Caco-2 (cell line): ENCODE measurements at places on chromosomes 4 and X. TPM values are rescaled to one million over a fixed set of nuclear protein-coding genes. Genes with fewer than 3 reads are reported as not detected.

DNA sequence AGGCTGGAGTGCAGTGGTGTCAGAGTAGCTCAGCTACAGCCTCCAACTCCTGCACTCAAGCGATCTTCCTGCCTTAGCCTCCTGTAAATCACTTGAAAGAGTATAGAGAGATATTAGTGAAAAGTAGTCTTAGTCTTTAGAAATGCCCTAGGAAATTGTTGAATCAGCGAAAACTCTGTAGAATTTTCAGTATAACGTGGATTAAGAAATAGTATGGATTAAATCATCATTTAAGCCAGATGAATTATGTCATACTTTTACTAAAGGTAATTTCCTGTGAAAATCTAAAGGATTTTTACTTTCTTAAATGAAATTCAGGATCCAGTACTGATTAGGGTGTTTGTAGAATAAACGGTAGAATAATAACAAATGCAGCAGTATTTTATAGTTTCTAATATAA lies 163.2 kb downstream of the KDM6A start:
- no peak overlapping the region for H3K27ac ChIP-seq
- no peaks in the 10 kb centered on the region for H3K4me1 ChIP-seq
- H3K4me3 ChIP-seq = no peak overlapping the region
- no peaks in the 10 kb centered on the region for H3K36me3 ChIP-seq

The MED14 gene
- total RNA-seq = 42.6 and 44.0 TPM in 2 replicates

DNA sequence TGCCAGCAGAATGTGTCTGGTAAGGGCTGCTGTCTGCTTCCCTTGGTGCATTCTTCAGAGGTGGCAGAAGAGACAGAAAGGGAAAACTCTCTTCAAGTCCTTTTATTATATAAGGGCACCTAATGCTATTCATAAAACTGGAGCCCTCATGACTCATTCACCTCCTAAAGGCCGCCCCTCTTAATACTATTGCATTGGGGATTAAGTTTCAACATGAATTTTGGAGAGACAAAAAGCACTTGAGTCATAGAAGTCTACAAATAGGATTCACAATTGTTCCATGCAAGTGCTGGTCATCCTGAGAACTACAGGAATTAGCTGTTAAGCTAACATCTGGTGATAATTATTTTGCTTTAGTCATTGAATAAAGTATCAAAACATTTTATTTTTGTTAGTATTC lies 349.5 kb downstream of the HS3ST1 start:
- DNase-seq = no peak
- H3K27ac ChIP-seq = no peak overlapping the region
- no peak overlapping the region for H3K4me3 ChIP-seq
- no peaks in the 10 kb centered on the region for H3K36me3 ChIP-seq
- no peaks in the 10 kb centered on the region for H3K4me1 ChIP-seq

The HADH gene
- 35.8 and 38.1 TPM in 2 replicates for total RNA-seq

DNA sequence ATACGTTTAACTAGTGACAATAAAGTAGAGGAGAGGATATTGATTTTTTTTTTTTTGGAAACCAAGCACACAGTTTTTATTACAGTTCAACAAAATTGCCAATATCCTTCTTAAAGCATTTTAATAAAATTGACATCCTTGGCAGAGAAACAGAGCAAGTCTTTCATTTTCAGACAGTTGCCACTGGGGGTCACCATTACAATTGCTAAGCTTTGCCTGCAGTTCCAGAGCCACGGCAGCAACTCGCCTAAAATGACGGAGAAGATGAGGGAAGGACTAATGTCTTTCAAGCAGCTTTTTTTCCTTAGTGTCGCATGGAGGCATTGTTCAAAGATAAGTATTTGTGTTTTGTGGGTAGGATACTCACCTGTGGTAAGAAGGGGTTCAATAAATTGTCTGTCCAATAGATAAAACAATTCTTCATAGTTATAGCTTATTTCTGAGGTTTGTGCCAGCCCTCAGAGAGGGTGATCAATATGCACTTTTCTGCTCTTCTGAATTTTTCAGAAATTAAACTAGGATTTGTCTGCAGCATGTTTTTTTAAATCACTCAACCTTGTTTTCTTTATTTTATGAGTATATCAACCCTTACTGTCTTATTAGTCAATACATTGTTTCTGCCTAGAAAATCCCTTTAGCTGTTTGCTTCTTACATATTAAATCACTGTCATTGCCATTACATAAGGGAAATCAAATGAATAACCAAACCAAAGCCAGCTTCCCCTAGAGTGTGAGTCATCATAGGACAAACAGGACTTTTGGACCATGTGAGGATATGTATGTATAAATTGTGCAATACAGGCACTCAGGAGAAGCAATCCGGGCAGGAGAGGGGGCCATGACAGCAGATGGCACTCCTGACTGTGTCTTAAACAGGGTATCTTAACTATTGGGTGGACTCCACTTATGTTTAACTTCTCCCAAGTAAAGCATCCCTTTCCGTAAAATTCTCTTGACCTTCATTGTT lies 508.1 kb upstream of the ARX start:
- H3K4me1 ChIP-seq = 0 out of 2 replicates have a peak, but pooled peaks cover 4% of the 10 kb centered on the region
- H3K27ac ChIP-seq = no peak overlapping the region
- DNase-seq = peak; percentile 45
- H3K36me3 ChIP-seq = no peaks in the 10 kb centered on the region
- H3K4me3 ChIP-seq = no peak overlapping the region

GRCh38 chrX:97311066-97311778 lies 427.5 kb downstream of the RPA4 start:
- DNase-seq = no peak
- no peaks in the 10 kb centered on the region for H3K27me3 ChIP-seq
- H3K27ac ChIP-seq = no peak overlapping the region
- no peak overlapping the region for H3K4me3 ChIP-seq
- no peaks in the 10 kb centered on the region for H3K36me3 ChIP-seq

DNA sequence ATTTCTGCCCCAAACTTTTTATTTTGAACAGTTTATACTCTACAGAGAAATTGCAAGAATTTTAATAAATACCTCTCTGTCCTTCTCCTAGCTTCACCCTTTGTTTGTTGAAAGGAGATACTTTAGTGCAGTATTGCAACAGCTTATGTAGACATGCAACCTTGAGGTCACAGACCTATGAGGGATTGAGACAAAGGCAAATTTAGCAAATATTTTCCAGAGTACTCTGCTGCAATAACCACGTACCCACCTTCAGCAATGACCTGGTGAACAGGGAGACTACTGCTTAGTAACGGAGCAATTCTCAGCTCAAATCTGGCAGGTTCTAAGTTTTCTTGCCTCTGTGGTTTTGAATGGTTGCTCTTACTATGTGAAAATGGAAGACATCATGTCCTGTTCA lies 13.2 kb downstream of the FGA start:
- H3K4me1 ChIP-seq = 0 out of 2 replicates have a peak, but pooled peaks cover 5% of the 10 kb centered on the region
- H3K27ac ChIP-seq = no peak overlapping the region
- H3K36me3 ChIP-seq = no peaks in the 10 kb centered on the region
- DNase-seq = no peak
- no peaks in the 10 kb centered on the region for H3K27me3 ChIP-seq
- no peak overlapping the region for H3K4me3 ChIP-seq

The HOPX gene
- 0.21 TPM in 1 of 2 replicates, not detected in the other for total RNA-seq

DNA sequence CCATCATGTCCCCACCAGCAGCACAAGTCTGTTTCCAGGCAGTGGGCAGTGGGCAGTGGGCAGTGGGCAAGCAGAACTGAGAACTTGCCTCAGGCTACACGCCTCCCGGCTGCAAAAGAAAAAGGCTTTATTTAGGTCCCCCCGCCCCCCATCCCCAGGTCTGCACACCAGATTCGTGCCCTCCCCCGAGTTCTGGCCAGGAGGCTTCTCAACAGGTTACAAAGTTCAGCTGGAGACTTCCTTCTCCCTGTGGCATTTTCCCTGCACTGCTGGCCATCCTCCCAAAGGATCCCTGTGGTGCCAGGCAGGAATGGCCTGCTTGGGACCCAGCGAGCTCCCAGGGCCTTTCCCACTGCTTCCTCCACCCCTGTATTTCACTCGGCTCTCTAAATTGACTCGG lies 97.0 kb upstream of the TRIM2 start:
- H3K36me3 ChIP-seq = no peaks in the 10 kb centered on the region
- no peaks in the 10 kb centered on the region for H3K4me1 ChIP-seq
- no peaks in the 10 kb centered on the region for H3K27me3 ChIP-seq
- no peak for DNase-seq
- no peak overlapping the region for H3K4me3 ChIP-seq

DNA sequence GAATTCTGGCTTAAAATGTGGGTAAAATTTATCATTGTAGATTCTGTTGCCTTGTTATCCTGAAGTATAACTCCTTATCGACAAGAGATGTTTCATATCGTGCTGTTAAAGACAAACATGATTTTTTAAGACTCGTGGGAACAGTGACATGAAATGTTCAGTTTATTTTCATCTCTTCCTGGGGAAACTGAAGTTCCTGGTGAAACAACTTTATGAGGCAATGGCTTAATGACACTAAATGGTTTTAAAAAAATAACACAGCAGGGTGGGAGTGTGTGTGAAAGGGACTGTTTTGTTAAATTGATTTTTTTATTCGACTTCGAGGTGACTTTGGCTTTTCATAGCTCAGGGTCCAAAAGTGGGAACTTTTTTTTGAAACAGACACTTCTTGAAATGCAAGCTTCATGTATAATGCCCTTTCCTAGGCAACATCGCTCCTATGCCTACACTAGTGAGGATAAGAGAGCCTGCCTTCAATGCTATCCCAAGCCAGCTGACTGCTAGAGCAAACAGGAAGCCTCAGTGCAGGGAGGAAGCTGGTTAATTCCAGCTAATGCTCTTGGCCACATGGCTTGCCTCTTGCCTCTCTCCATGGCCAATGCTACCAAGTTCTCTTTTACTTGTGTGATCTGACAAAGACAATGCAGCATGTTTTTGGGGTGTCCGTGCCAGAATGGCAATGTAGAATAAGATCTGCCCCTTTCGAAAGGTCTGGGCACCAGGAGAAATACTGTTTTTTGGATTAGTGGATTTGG lies 80.9 kb upstream of the PLAC1 start:
- no peak overlapping the region for H3K4me3 ChIP-seq
- no peaks in the 10 kb centered on the region for H3K36me3 ChIP-seq
- H3K27me3 ChIP-seq = no peaks in the 10 kb centered on the region
- no peaks in the 10 kb centered on the region for H3K4me1 ChIP-seq
- DNase-seq = no peak

GRCh38 chr4:41712425-41712824 lies 36.1 kb downstream of the PHOX2B start:
- no peak for DNase-seq
- H3K27me3 ChIP-seq = no peaks in the 10 kb centered on the region
- no peaks in the 10 kb centered on the region for H3K36me3 ChIP-seq

GRCh38 chrX:40205471-40205870 lies 107.7 kb upstream of the BCOR start:
- H3K4me1 ChIP-seq = no peaks in the 10 kb centered on the region
- H3K27me3 ChIP-seq = no peaks in the 10 kb centered on the region
- no peak overlapping the region for H3K27ac ChIP-seq
- H3K4me3 ChIP-seq = no peak overlapping the region
- no peak for DNase-seq

The VEGFD gene
- total RNA-seq = 0.36 TPM in 1 of 2 replicates, not detected in the other

- peaks cover 10% of the 10 kb centered on the region for H3K4me1 ChIP-seq
- DNase-seq = no peak
- no peaks in the 10 kb centered on the region for H3K27me3 ChIP-seq
- peak overlapping the region; percentile 39 for H3K27ac ChIP-seq
- no peak overlapping the region for H3K4me3 ChIP-seq
These were observed 19.7 kb downstream of the MAEA start for GRCh38 chr4:1309261-1310010.

The ATP10D gene
- total RNA-seq = 44.5 and 50.9 TPM in 2 replicates

The HNRNPDL gene
- total RNA-seq = 316 and 341 TPM in 2 replicates

The CYBB gene
- 0.23 and 0.43 TPM in 2 replicates for total RNA-seq

DNA sequence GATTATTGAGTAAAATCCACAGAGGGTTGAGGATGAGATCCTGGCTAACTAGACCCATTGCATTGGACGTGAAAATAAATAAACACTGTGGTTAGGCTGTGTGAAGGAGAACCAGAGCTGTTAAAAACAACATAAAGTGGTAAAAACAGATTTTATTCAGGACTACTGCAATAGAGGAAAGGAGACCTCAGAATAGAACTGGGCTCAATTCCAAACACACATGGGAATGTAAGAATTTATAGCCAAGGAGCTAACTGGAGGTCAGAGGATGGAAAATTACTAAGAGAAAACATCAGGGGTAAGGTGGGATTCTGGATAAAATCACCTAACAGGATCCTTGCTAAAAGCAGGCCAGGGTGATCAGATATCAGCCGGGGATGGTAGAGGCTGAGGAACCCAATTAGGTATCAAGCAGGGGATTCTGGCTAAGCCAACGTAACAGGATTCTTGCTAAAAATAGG lies 112.4 kb downstream of the RNF150 start:
- no peak for DNase-seq
- H3K27me3 ChIP-seq = peaks cover 1% of the 10 kb centered on the region; the same call in 1 of the 2 replicates
- H3K4me1 ChIP-seq = no peaks in the 10 kb centered on the region
- no peak overlapping the region for H3K27ac ChIP-seq
- H3K36me3 ChIP-seq = no peaks in the 10 kb centered on the region
- no peak overlapping the region for H3K4me3 ChIP-seq

DNA sequence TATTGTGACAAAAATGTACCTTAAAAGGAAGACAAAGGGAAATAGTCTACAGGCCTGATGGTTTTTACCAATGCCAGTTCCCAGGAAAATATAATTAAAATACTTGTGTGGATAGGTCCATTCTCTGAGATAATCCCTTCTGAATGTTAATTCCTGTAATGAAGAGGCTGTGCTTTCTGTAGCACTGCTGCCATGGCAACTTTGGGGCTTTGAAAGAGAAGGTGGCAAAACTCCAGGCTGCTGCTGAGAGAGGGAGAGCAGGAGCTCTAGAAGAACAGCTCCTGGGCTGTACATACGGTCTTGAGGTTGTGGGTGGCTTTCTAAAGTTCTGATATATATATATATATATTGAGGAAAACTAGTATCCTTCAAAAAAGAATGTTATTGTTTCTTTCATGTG lies 125.4 kb downstream of the PDLIM5 start:
- no peak overlapping the region for H3K4me3 ChIP-seq
- no peak overlapping the region for H3K27ac ChIP-seq
- no peak for DNase-seq

The SEC24D gene
- total RNA-seq = 32.0 and 33.0 TPM in 2 replicates

DNA sequence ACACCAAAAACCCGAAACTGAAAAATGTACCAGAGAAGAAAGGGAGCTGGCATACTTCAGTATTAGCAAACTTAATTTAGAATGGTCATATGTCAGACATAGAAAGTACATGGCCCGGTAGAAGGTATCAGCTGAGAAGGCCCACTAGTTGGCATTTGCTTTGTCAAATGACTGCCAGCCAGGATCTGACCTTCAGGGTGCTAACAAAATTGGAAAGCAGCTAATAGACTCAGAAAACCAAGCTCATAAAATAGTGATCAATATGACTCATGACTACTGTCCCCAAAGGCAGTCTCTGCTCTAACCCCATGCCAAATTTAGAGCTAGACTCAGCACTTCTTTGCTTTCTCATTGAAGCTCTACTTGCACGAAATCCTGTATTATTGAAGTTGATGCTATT lies 342.7 kb downstream of the PDGFC start:
- no peaks in the 10 kb centered on the region for H3K4me1 ChIP-seq
- no peaks in the 10 kb centered on the region for H3K27me3 ChIP-seq
- H3K36me3 ChIP-seq = no peaks in the 10 kb centered on the region
- H3K27ac ChIP-seq = no peak overlapping the region
- no peak for DNase-seq
- H3K4me3 ChIP-seq = no peak overlapping the region

- no peaks in the 10 kb centered on the region for H3K27me3 ChIP-seq
- no peak overlapping the region for H3K27ac ChIP-seq
- peaks cover 42% of the 10 kb centered on the region for H3K4me1 ChIP-seq
- H3K36me3 ChIP-seq = no peaks in the 10 kb centered on the region
- no peak overlapping the region for H3K4me3 ChIP-seq
These were observed 90.7 kb upstream of the JADE1 start for GRCh38 chr4:128718768-128719167.

The CT45A2 gene
- not detected in 2 replicates for total RNA-seq

- no peaks in the 10 kb centered on the region for H3K36me3 ChIP-seq
- H3K27ac ChIP-seq = no peak overlapping the region
- no peaks in the 10 kb centered on the region for H3K27me3 ChIP-seq
- no peak for DNase-seq
These were observed 7.0 kb upstream of the WDR44 start for GRCh38 chrX:118338930-118339329.
